ENCODE measurements at places on chromosomes 11 and 22.
A peak's percentile ranks its signal among the peaks of the same experiment; 100 is the strongest.

DNA sequence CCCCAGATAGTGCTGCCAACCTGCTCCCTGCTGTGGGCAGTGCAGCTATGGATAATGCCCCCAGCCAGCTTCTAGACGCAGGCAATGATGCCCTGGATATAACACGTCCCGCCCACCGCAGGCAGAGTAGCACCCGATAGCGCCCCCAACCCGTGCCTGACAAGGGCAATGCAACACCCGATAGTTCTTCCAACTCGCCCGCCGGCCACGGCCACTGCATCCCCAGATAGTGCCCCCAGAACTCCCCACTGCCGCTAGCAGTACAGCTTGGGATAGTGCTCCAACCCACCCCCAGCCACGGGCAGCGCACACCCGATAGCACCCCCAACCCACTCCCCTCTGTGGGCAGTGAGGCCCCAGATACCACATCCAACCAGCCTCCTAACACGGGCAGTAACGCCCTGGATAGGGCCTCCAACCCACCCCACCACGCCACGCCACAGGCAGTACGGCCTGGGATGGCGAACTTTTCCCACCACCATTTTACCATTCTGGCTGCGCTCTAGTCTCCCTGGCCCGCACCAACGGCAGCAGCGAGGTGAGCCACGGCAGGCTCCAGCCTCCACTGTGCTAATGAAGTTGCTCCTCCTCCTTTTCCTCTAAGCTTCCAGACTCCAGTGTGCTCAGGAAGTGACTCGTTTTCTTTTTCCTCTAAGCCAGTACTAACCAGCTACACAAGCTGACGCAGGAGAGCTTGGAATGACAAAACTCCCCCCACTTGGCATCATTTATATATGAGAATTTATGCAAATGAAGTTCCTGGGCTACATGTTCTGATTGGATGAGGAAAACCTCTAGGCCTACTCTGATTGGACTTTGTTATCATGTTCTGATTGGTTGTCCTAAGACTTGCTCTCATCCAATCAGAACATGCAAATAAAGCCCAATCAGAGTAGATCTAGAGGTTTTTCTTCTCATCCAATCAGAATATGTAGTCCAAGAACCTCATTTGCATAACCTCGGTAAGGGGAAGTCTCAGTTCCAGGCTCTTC, 3.0 kb upstream of the RFPL3 start:
- DNase-seq, result no peak

GRCh38 chr11:6850526-6850925, 5.0 kb downstream of the OR10A5 start:
- DNase-seq, result no peak

DNA sequence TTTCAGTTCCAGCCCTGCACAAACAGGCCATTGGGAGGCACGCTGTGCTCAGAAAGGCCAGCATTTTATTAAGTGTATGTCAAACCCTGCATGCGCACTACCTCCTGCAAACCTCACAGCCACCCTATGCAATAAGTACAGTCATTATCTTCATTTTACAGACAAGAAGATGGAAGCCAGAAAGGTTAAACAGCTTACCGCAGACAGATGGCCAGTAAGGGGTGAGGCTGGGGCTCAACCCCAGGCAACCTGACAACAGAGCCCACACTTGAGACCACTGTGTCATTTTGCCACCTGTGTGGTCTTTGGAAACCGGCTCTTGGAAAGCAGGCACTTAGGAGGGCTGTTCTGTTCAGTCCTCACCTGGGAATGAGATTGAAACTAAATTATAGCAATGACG, 142.3 kb downstream of the NXPE2 start:
- DNase-seq, result no peak

GRCh38 chr22:44591146-44591790, 93.2 kb upstream of the RTL6 start:
- DNase-seq, result no peak

DNA sequence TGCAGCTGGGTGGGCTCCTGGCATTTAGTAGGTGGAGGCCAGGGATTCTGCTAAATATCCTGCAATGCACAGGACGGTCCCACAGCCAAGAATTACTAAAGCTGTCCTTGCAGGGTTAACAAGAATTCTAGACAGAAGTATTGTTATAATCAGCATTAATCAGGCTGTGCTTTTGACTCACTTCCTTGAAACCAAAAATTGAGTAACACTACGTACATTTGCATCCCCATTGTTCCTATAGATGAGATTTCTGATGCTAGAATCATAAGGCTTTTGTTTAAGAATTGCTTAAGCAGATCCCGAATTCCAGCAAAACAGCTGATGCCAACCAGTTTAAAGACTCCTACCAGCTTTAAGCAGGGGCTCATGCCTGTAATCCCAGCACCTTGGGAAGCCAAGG, 11.4 kb downstream of the SLC6A5 start:
- DNase-seq, result no peak

GRCh38 chr22:16783930-16784354, 41.3 kb downstream of the XKR3 start:
- no peak for DNase-seq

GRCh38 chr11:16049611-16050010, 306.7 kb downstream of the SOX6 start:
- DNase-seq, result no peak

DNA sequence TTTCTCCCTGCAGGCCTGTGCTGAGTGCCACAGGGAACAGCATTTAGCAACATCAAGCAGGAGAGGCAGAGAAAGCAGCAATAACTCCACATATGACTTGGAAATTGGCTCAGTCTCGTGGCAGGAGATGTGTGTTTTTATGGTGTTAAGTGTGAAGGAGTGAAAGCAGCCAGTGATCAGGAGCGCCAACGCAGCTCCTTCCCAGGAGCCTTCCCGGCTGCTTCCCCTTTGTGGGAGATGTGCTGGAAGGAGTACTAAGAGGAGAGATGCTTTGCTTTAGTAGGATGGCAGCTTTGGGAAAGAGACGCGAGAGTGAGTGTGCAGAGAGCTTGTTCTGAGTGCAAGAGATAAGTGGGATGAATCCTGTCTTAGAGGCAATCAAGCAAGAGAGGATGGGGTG, 54.7 kb upstream of the KIRREL3 start:
- no peak for DNase-seq

DNA sequence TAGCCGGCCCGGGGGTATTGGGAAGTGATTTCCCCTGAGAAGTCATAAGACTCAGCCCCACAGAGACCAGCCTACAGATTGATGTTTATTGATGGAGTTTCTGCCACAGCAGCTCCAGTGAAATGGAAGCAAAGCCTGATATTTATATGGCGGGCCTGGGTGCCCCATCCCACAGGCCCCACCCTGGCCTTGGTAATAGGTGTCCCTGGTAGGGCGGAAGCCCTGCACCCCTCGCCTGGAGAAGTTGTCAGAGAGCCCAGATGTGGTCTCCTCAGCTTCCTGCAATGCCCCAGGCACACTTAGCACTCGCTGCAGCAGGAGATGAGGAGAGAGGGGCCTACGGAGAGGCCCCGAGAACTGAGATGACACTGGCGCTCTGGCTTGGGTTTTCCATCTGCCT, 107.4 kb downstream of the MORC2 start:
- DNase-seq, result no peak

- no peak for DNase-seq
Measured at GRCh38 chr11:24356501-24356900, 140.4 kb upstream of the LUZP2 start.

DNA sequence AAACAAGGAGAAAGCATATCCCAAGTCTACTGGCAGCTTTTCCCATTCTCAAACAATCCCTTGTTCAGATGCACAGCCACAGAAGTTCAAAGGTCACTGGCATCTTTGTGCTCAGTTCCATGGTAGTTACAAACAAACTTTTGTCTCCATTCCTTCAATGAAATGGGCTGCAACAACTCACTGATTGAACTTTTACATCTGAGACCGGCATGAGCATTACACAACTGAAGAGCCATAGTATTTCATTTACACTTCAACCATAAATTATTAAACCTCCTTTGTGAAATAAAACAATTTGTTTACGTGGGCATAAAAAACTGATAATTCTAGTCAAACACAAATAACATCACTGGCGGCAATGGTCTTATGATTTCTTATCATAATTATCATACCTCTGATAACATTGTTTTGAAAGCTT, 67.8 kb upstream of the ARHGAP32 start:
- DNase-seq, result no peak

DNA sequence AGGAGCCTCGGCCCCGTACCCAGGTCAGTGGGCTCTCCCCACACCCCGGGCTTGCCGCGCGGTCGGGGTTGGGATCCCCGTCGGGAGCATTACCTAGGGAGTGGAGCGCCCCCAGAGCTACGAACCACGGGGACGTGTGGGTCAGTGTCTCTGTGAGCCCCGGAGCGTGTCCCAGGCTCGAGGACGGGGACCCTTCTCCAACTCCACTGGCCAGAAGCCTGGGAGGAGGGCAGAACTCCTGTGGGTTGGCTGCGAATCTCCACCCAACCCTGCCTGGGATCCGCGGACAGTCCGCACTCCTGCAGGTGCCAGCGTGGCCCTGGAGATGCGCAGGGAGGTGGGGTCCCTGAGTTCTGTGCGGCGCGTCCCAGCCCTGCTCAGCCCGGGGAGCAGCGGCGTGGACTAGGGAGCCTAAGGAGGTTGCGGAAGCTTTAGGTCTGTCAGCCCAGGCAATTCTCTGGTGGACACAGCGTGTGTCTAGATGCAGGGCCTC, 346 bp downstream of the PPFIBP2 start:
- no peak for DNase-seq

- no peak for DNase-seq
Measured at GRCh38 chr11:88183233-88183632, 8.0 kb upstream of the RAB38 start.

- DNase-seq, result no peak
Measured at GRCh38 chr11:116179401-116179800, 593.4 kb downstream of the BUD13 start.

GRCh38 chr22:47051441-47052071, 289.1 kb downstream of the TBC1D22A start:
- DNase-seq, result peak; percentile 17

DNA sequence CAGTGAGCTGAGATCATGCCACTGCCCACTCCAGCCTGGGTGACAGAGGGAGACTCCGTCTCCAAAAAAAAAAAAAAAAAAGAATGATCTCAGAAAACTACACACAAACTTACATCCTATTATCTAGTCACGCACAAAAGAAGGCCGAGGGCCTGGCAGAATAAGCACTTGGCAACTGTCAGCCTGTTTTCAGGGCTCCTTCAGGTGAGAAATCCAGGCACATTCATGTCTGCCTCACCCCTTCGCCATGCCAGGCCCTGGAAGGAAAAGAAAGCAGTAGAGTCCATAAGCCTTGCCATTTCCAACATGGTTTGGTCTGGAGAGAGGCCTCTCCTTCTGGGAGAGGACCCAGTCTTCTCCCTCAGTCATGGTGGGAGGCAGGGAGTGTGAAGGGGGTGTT, 30.9 kb downstream of the C11orf58 start:
- no peak for DNase-seq

Data from NCI-H1092 (cell line).